ENCODE measurements at places on chromosomes 4 and X. TPM values are rescaled to one million over a fixed set of nuclear protein-coding genes. Genes with fewer than 3 reads are reported as not detected.

SPANXN4 gene
- total RNA-seq: not detected

WAS gene
- 9.7 TPM for total RNA-seq

CLCN5 gene
- 12.9 TPM for total RNA-seq

- H3K36me3 ChIP-seq: no peaks in the 10 kb centered on the region
- no peak for DNase-seq
Observed at GRCh38 chr4:10611673-10612072, 72.9 kb downstream of the CLNK start.

DNA sequence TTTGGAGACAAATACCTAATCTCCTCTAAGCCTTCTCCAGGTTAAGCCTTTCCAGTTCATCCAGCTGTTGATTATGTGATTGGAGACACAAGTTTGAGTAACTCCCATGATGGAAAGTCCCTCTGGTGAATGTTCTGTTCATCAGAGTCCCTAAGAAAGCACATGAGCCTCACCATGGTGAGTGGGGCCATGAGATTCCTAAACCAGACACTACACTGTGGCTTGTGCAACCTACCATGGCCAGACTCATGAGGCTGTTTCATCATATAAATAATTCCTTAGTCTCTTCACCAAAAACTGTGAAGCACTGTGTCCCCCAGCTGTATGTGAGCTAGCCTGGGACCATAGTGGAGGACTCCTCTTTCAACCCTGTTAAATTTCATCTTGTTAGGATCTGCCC, 14.4 kb downstream of the PKD2 start:
- peaks cover 10% of the 10 kb centered on the region for H3K36me3 ChIP-seq
- no peak overlapping the region for H3K4me3 ChIP-seq
- peak overlapping the region; percentile 35 for H3K27ac ChIP-seq
- peaks cover 37% of the 10 kb centered on the region for H3K4me1 ChIP-seq
- no peak for DNase-seq

DNA sequence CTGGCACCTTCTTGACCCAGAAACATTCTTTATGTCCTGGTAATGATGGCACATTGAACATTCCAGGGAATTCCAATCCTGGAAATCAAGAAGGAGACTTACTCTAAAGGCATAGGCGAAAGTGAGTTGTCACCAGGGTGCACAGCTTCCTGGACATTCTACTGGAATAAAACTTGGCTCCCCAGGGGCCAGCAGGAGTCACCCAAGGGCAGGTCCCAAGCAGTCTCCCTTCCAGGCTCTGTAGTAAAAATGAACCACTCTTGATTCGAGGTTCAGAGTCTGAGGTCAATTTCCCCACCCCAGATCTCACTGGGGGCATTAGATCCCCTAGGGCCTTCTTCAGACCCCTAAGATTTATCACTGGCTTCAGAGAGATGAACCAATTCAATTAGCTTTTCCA, 338.7 kb upstream of the GATB start:
- no peaks in the 10 kb centered on the region for H3K27me3 ChIP-seq
- no peaks in the 10 kb centered on the region for H3K4me1 ChIP-seq
- no peak for DNase-seq
- no peaks in the 10 kb centered on the region for H3K36me3 ChIP-seq
- H3K4me3 ChIP-seq: no peak overlapping the region
- peak overlapping the region; percentile 3 for H3K27ac ChIP-seq

DNA sequence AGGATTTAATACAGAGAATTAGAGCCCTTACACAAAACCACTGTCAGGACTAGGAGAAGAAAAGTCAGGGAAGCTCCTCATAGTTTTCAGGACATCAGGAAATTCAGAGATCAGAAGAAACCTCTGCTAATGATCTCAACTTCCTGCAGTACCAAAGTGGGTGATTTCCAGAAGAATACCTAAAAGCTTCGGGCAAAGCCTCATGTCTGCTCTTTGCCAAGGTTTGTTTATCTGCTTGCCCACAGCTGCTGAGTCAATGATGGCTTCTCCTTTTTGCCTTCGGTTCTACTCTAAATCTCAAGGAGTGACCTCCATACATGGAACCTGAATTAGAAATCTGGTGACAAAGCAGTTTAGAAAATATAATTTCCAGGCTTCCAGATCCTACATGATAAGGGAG, 68.4 kb downstream of the USP38 start:
- DNase-seq: no peak
- no peaks in the 10 kb centered on the region for H3K4me1 ChIP-seq
- no peaks in the 10 kb centered on the region for H3K36me3 ChIP-seq
- no peak overlapping the region for H3K27ac ChIP-seq
- H3K4me3 ChIP-seq: no peak overlapping the region

GRCh38 chrX:12865359-12865758, 1.5 kb upstream of the TLR7 start:
- DNase-seq: no peak
- no peaks in the 10 kb centered on the region for H3K4me1 ChIP-seq
- H3K36me3 ChIP-seq: no peaks in the 10 kb centered on the region
- H3K4me3 ChIP-seq: no peak overlapping the region

GRCh38 chr4:1290165-1290977, 680 bp downstream of the MAEA start:
- H3K27ac ChIP-seq: peak overlapping the region; percentile 81
- peak; percentile 69 for DNase-seq
- H3K4me1 ChIP-seq: peaks cover 50% of the 10 kb centered on the region
- no peaks in the 10 kb centered on the region for H3K36me3 ChIP-seq
- H3K27me3 ChIP-seq: no peaks in the 10 kb centered on the region

DNA sequence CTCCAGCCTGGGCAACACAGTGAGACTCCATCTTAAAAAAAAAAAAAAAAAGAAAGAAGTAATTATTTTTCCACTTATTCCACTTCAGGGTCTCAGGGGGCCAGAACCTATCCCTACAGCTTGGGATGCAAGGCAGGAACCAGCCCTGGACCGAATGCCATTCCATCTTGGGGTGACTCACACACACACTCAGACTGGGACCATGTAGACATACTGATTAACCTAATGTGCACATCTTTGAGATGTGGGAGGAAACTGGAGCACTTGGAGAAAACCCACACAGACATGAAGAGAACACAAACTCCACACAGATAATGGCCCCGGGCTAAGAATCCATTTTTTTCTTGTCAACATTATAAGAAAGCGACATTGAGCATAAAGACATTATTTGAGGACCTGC, 132.5 kb downstream of the PTTG2 start:
- H3K27ac ChIP-seq: no peak overlapping the region
- H3K4me3 ChIP-seq: no peak overlapping the region
- peaks cover 9% of the 10 kb centered on the region for H3K36me3 ChIP-seq
- H3K4me1 ChIP-seq: no peaks in the 10 kb centered on the region
- no peak for DNase-seq

Data from adrenal gland (tissue), 19 donors.